ENCODE measurements at places on chromosomes 11 and 22. TPM values are rescaled to one million over a fixed set of nuclear protein-coding genes. Genes with fewer than 3 reads are reported as not detected.
A peak's percentile ranks its signal among the peaks of the same experiment; 100 is the strongest.

The PAX6 gene
- not detected for polyA plus RNA-seq

The IL10RA gene
- 0.11 TPM for polyA plus RNA-seq

The ALDH3B1 gene
- polyA plus RNA-seq, result 1.0 TPM

The OR51L1 gene
- polyA plus RNA-seq, result not detected

- no peak overlapping the region for H3K4me3 ChIP-seq
- peaks cover 4% of the 10 kb centered on the region for H3K36me3 ChIP-seq
- no peaks in the 10 kb centered on the region for H3K4me1 ChIP-seq
Measured at GRCh38 chr11:72807021-72807693, 7.1 kb upstream of the ATG16L2 start.

GRCh38 chr22:17980638-17981051 lies 43.7 kb downstream of the MICAL3 start:
- H3K4me1 ChIP-seq, result peaks cover 23% of the 10 kb centered on the region
- H3K36me3 ChIP-seq, result no peaks in the 10 kb centered on the region
- no peak overlapping the region for H3K27ac ChIP-seq
- DNase-seq, result peak; percentile 58

GRCh38 chr22:19853879-19854777 lies 546 bp downstream of the GNB1L start:
- peaks cover 32% of the 10 kb centered on the region for H3K4me1 ChIP-seq
- H3K36me3 ChIP-seq, result peaks cover 15% of the 10 kb centered on the region
- no peak for DNase-seq
- H3K4me3 ChIP-seq, result peak overlapping the region; percentile 88
- H3K27ac ChIP-seq, result peak overlapping the region; percentile 42
- H3K27me3 ChIP-seq, result no peaks in the 10 kb centered on the region

GRCh38 chr22:20955548-20955947 lies 11.5 kb upstream of the AIFM3 start:
- H3K27ac ChIP-seq, result no peak overlapping the region
- peaks cover 10% of the 10 kb centered on the region for H3K4me1 ChIP-seq
- H3K36me3 ChIP-seq, result peaks cover 11% of the 10 kb centered on the region
- H3K4me3 ChIP-seq, result no peak overlapping the region
- H3K27me3 ChIP-seq, result no peaks in the 10 kb centered on the region

DNA sequence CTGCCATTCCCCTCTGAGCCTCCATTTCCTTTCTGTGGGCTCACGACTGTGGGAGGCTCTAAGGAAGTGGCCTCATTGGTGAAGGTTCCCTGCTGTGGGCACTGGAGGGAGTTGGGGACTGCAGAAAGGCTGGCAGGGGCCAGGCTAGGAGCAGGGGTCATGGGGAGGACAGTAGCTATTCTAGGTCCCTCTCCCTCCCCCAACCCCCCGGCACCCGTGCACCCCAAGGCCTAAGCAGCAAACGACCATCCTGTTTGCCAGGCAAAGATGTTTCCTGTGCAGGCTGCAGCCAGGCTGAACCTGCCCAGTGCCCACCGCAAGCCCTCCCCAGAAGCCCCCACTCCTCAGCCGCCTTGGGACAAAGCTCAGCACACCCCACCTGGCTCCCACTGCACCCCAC lies 189.4 kb downstream of the MN1 start:
- no peak for DNase-seq
- no peak overlapping the region for H3K27ac ChIP-seq
- no peak overlapping the region for H3K4me3 ChIP-seq
- H3K27me3 ChIP-seq, result peaks cover 25% of the 10 kb centered on the region
- no peaks in the 10 kb centered on the region for H3K36me3 ChIP-seq
- no peaks in the 10 kb centered on the region for H3K4me1 ChIP-seq

GRCh38 chr11:3052567-3052966 lies 4.7 kb downstream of the CARS1 start:
- DNase-seq, result no peak
- H3K36me3 ChIP-seq, result peaks cover 3% of the 10 kb centered on the region
- H3K27me3 ChIP-seq, result no peaks in the 10 kb centered on the region
- H3K27ac ChIP-seq, result no peak overlapping the region
- peaks cover 20% of the 10 kb centered on the region for H3K4me1 ChIP-seq
